Stimulated activated CD8-positive, alpha-beta memory T cell treated with anti-CD3 and anti-CD28 coated beads, Interleukin-15, amount 100 ng/mL, for 48 hours (primary cell): ENCODE measurements at places on chromosomes 5 and 9.

- no peak for DNase-seq
Observed at GRCh38 chr5:169706071-169706470, 69.0 kb downstream of the DOCK2 start.

DNA sequence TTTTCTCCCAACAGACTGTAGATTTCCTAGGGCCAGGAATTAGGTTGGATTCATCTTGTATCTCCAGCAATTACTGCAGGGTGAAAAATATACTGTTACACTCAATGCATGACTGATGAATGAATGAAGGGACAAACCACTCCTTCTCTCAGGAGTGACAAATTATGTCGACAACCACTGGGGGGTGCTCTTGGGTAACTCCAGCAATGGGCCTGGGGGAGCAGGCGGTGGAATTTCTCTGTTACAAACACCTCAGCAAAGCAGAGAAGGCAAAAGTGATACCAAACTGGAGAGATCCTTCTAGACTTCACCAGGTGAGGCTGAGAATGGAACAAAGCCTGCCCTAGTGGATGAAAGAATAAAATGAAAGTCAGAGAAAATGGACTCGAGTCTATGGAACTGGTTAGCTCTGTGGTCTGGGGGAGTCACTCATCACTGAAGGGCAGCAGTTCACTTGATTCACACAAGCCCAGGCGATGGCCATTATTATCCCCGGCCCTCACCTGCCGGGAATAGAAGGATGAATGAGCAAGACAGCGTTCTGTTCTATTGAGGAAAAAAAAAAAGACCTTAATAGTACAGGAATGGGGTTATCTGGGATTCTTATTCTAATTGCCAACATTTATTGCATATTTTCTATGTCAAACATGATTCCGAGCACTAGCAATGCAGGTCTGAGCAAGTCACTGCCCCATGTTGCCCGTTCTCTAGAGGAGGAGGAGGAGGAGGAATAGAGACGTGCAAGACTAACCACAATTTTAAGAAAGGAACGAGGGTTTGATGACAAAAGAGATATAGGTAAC is 341.1 kb downstream of the ASTN2 start:
- DNase-seq = no peak

DNA sequence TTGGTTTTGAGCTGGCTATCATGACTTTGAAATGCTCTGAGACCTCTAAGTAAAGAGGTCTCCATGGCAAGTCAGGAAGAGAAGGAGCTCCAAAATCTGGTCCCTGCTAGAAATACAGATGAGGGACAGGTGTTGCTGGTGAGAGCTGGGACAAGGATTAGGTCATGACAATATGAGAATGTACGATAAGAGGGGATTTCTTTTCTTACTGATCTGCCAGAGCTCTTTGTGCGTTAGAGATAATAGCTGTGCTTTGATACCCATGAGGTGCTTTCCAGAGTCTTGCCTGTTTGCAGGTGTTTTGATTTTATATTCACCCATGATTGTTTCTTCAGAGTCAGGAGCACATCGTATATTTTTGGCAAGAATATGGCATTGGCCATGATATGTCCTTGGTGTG is 56.5 kb downstream of the ANKRD33B start:
- no peak for DNase-seq

DNA sequence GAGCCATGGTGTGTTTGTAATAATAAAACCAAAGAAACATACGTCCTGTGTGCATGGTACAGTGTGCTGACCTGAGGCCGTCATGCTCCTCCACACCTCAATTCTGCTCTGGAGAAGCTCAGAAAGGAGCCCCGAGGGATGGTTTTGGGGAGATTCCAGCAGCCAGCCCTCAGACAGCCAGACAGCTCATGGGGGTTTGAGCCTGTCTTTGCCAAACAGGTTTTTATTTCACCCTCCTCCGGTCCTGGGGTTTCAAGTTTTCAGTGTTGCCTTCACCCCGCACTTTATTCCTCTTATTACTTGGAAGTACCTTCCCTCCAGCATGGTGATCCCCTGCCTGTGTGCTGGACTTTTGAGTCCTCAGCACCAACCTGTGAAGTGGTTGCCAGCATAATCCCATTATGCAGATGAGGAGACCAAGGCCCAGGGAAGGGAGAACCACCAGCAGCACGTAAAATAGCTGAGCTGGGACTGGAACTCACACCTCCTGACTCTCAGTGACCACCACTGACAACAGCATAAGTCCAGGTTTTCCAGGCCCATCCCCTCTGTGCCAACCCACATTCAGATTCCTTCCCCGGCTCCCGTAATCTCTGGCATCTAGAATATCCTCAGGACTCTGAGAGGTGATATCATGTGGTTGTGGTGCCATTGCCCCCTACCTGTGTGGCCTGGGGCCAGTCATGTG is 35.1 kb downstream of the TGFBI start:
- DNase-seq = no peak

DNA sequence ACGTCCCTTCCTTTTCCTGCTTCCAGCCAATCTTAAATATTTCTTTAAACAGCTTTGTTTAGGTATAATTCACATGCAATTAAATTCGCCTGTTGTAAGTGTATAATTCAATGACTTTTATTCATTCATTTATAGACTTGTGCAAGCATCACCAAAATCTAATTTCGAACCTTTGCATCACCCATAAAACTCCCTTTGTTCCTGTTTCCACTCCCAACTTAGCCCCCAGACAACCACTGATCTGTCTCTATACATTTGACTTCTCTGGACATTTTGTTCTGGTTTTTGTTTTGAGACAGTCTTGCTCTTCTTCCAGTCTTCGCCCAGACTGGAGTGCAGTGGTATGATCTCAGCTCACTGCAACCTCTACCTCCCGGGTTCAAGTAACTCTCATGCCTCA is 71.5 kb downstream of the NR6A1 start:
- no peak for DNase-seq

- DNase-seq = no peak
Observed at GRCh38 chr5:104652271-104652861, 1089.8 kb upstream of the NUDT12 start.

DNA sequence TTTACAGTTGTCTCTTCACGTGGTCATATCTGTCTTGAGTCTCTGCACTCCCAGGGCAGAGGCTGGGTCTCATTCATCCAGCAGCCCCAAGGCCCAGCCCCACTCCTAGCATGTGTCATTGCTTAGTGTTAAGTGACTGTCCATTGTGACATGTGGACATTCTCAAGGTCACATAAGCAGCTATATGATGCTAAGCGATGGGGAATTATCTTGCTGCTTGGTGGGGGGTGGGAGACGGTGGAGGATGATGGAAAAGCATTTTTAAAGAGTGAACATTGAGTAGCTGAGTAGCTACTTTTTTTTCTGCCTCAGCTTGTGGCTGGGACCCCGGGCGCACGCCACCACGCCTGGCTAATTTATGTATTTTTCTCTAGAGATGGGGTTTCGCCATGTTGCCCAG is at the start of gene C9orf153:
TSS of gene C9orf153 (minus strand) at position 101 of the 400 bp plus-strand sequence. CDS start 30,054 bp downstream, outside the sequence.
- DNase-seq = no peak
